CD4-positive, alpha-beta memory T cell (primary cell): ENCODE measurements at places on chromosomes 1 and 21. TPM values are rescaled to one million over a fixed set of nuclear protein-coding genes. Genes with fewer than 3 reads are reported as not detected.

GRCh38 chr1:212613440-212614335 lies 5.1 kb downstream of the ATF3 start:
- H3K36me3 ChIP-seq, result no peaks in the 10 kb centered on the region
- H3K4me1 ChIP-seq, result peaks cover 8% of the 10 kb centered on the region
- no peak for DNase-seq
- no peak overlapping the region for H3K27ac ChIP-seq
- no peaks in the 10 kb centered on the region for H3K27me3 ChIP-seq

GRCh38 chr1:180527101-180527669 lies 24.8 kb upstream of the ACBD6 start:
- H3K4me3 ChIP-seq, result no peak overlapping the region
- DNase-seq, result no peak
- no peaks in the 10 kb centered on the region for H3K4me1 ChIP-seq
- H3K36me3 ChIP-seq, result no peaks in the 10 kb centered on the region
- H3K27ac ChIP-seq, result no peak overlapping the region

DNA sequence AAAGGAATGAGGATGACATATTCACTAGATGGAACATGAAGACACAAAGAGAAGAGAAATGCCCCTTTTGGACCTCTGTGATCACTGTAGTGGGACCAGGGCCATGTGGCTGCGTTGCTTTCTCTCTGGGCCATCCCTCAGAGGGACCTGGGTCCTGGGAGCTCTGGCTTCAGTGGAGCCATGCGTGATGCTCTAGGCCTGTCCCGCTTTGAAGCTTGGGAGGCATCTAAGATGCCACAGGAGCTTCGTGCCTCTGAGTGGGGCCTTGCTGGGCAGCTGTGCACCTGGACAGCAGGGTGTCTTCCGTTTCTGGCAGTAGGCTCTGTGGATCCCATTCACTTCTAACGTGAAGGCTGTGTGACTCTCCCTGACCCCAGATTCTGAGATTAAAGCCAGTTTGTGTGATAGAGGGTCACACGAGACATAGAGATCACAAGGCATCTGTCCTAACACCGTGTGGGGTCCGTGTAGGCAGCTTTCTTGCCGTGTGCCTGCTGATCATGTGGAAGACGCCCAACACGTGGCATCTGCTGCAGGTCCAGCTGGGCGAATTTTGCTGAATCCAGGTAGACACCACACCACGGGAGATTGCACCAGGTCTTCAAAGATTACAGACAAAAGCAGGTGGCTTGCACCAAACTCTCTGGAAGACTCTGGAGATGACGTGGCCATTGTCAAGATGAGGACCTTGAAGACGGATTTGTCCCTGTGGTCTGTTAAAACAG lies 17.2 kb upstream of the PRSS38 start:
- H3K27ac ChIP-seq, result no peak overlapping the region
- no peaks in the 10 kb centered on the region for H3K36me3 ChIP-seq
- DNase-seq, result no peak
- no peaks in the 10 kb centered on the region for H3K27me3 ChIP-seq
- H3K4me1 ChIP-seq, result no peaks in the 10 kb centered on the region
- H3K4me3 ChIP-seq, result no peak overlapping the region

GRCh38 chr1:201456499-201457309 lies 12.3 kb downstream of the PHLDA3 start:
- no peaks in the 10 kb centered on the region for H3K36me3 ChIP-seq
- H3K27me3 ChIP-seq, result no peaks in the 10 kb centered on the region

- no peaks in the 10 kb centered on the region for H3K4me1 ChIP-seq
- no peaks in the 10 kb centered on the region for H3K36me3 ChIP-seq
- no peak overlapping the region for H3K27ac ChIP-seq
- no peak overlapping the region for H3K4me3 ChIP-seq
- DNase-seq, result no peak
- no peaks in the 10 kb centered on the region for H3K27me3 ChIP-seq
Observed at GRCh38 chr1:222047366-222047765, 305.5 kb upstream of the DUSP10 start.

DNA sequence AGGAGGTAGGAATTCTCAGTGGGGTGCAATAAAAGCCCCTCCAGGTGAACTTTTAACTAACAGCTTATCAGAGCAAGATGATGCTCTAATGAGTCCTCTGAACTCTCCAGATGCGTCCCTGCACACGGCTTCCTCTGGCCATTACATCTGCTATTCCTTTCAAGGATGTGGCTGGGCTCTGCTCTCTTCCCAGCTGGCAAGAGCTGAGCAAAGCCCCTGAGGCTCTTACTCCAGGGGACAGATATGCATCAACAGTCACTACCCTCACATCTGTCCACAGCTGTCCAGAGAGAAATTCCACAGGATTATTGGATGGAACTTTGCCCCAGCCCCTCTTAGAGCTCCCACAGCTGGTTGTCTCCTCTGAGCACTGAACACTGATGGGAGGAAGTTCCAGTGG lies 267.8 kb downstream of the C1orf94 start:
- no peak overlapping the region for H3K27ac ChIP-seq
- H3K4me1 ChIP-seq, result no peaks in the 10 kb centered on the region
- no peak for DNase-seq
- H3K27me3 ChIP-seq, result no peaks in the 10 kb centered on the region

- no peaks in the 10 kb centered on the region for H3K36me3 ChIP-seq
- H3K4me3 ChIP-seq, result no peak overlapping the region
- no peak overlapping the region for H3K27ac ChIP-seq
- H3K27me3 ChIP-seq, result no peaks in the 10 kb centered on the region
Observed at GRCh38 chr1:75668813-75669212, 55.7 kb upstream of the ACADM start.

- H3K27ac ChIP-seq, result no peak overlapping the region
- H3K36me3 ChIP-seq, result no peaks in the 10 kb centered on the region
- no peaks in the 10 kb centered on the region for H3K4me1 ChIP-seq
- DNase-seq, result no peak
- no peaks in the 10 kb centered on the region for H3K27me3 ChIP-seq
Observed at GRCh38 chr1:240527086-240527485, 84.9 kb downstream of the GREM2 start.

DNA sequence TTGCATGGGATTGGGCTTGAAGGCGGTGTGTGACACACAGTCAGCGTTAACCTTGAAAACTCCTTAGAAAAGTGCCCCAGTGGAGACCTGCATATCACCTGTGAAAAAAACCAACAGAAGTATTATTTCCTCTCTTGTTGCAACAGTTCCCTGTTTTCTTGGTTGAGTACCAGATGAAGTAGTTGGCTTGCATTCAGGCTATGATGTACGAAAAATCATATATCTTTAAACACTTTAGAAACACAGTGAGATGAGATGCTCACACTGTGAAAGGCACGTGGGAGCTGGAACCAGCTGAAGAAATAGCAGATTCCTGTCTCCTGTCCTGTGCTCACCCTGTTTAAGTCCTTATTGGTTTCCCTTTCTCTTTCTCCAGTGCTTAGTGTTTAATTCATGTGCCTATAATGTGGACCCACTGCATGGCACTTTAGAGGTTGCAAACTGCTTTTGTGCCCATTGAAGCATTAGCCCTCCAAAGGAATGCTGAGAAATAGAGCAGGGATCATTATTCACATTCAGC lies 2.8 kb downstream of the CAMK1G start:
- H3K36me3 ChIP-seq, result no peaks in the 10 kb centered on the region
- no peak overlapping the region for H3K27ac ChIP-seq
- no peaks in the 10 kb centered on the region for H3K27me3 ChIP-seq
- H3K4me1 ChIP-seq, result no peaks in the 10 kb centered on the region
- H3K4me3 ChIP-seq, result no peak overlapping the region
- no peak for DNase-seq

- H3K36me3 ChIP-seq, result no peaks in the 10 kb centered on the region
- H3K4me3 ChIP-seq, result no peak overlapping the region
- no peak for DNase-seq
- H3K27ac ChIP-seq, result no peak overlapping the region
Observed at GRCh38 chr1:224671076-224671475, 55.0 kb downstream of the CNIH3 start.

- DNase-seq, result no peak
- no peaks in the 10 kb centered on the region for H3K4me1 ChIP-seq
- no peaks in the 10 kb centered on the region for H3K36me3 ChIP-seq
- no peaks in the 10 kb centered on the region for H3K27me3 ChIP-seq
Observed at GRCh38 chr1:236663934-236664333, 22.4 kb upstream of the ACTN2 start.

DNA sequence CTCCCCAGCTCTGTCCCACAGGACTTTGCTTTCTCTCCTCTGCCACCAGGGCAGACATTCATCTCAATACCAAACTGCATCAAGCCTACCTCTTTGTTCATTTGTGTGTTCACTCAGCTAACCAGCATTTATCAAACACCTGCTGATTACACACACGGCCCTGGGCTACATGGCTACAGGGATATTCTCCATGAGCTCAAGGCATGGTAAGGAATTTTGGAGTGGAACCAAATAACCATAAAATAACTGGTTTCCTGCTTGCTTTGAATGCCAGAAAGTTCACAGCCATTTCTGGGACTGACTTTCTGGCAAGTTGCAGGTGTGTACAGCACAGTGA lies 54.6 kb downstream of the LDLRAD2 start:
- no peak overlapping the region for H3K27ac ChIP-seq
- no peaks in the 10 kb centered on the region for H3K36me3 ChIP-seq
- no peak overlapping the region for H3K4me3 ChIP-seq
- no peak for DNase-seq
- H3K4me1 ChIP-seq, result no peaks in the 10 kb centered on the region

- peaks cover 16% of the 10 kb centered on the region for H3K27me3 ChIP-seq
- no peak for DNase-seq
- H3K4me3 ChIP-seq, result no peak overlapping the region
Observed at GRCh38 chr1:14929547-14930246, 223.8 kb upstream of the TMEM51 start.

DNA sequence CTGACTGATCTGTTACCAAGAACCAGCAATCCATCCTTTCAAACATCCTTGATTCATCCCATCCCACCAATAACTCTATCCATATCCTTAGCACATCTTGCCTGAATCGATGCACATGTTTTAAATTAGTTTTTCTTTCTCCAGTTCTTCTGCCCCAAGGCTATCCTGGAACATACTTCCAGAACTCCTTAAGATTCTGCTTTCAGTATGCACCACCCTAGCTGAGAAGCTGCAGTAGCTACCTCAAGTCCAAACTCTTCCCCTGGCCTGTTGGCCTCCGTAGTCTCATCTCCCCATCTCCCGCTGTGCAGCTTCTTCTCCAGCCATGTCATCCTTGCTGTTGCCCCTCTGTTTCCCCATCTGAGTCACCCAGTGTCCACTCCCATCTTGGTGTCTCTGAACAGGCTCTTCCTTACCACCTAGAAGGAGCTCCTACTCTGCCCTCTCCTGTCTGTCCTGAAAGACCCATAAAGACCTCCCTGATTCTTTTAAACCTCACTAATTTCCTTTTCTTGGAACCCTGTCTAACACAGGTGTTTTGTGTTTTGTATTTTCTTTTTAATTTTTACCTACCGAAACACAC lies 108.0 kb downstream of the SGIP1 start:
- no peaks in the 10 kb centered on the region for H3K27me3 ChIP-seq
- H3K27ac ChIP-seq, result no peak overlapping the region
- no peaks in the 10 kb centered on the region for H3K4me1 ChIP-seq
- H3K4me3 ChIP-seq, result no peak overlapping the region
- no peak for DNase-seq

DNA sequence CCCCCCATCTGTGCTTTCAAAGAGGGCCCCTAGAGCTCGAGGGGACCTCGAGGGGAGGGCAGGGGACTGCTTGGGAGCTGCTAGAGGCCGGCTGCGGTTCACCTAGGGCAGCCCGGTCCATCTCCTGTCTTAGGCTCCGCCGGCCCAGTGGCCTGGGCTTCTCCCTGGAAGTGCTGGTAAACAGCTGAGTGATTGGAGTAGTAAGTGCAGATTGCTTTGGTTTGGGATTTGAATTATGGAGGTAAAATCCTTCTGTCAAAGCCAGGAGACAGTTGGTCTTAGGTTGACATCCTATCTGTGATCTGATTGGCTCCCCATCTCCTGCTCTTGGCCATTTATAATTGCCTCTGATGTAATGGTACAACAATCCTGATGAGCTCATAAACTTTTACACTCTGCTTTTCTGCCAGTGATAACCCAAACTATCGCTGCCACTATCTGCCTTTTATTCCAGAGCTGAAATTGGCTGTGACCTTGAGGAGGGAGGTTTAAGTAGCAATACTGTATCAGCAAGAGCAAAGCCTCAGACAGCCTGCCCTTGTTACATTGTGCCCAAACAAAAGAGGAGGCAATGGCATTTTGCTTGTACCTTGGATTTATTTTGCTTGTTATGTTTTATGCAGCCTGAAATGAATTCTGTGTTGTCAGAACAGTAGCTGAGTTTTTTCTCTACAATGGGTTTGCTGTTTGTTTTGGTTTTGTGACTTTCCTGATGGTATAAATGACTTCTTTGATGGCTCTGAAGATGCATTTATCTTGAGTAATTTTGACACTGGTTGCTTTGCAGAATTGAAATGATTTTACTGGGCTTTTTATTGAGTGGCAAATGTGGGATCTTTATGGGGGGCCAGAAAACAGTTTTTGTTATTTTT lies 2.4 kb downstream of the ARID1A start:
- peaks cover 4% of the 10 kb centered on the region for H3K36me3 ChIP-seq
- H3K27me3 ChIP-seq, result no peaks in the 10 kb centered on the region
- H3K27ac ChIP-seq, result peak overlapping the region; percentile 76
- peak overlapping the region; percentile 74 for H3K4me3 ChIP-seq

DNA sequence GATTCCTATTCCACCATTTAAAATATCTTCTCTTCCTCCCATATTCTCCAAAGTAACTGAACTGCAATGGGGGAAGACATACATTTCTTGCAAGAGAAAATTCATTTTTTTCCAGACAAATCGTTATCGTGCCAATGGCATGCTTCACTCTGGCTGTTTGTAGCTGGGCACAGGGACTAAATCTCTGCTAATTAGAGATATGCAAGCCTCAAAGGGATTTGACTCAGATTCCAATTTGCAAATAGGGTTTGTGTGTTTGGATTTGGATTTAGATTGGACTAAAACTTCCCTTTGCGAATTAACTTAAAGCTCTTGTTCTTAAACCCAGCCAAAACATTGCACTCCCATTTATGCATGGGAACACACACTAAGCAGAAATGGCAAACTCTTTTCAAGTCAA lies 276.2 kb upstream of the DUSP10 start:
- no peaks in the 10 kb centered on the region for H3K4me1 ChIP-seq
- no peaks in the 10 kb centered on the region for H3K27me3 ChIP-seq
- DNase-seq, result no peak
- no peak overlapping the region for H3K27ac ChIP-seq

GRCh38 chr1:212477014-212477679 lies 44.4 kb downstream of the NENF start:
- no peaks in the 10 kb centered on the region for H3K36me3 ChIP-seq
- H3K4me3 ChIP-seq, result no peak overlapping the region
- peaks cover 8% of the 10 kb centered on the region for H3K4me1 ChIP-seq

DUSP12 gene
- total RNA-seq, result 30.4 TPM

MATN1 gene
- total RNA-seq, result not detected

MYBPH gene
- not detected for total RNA-seq

GJA5 gene
- total RNA-seq, result not detected

MED8 gene
- 35.6 TPM for total RNA-seq

FBXO2 gene
- total RNA-seq, result 4.4 TPM

SH2D1B gene
- total RNA-seq, result not detected

KRTAP7-1 gene
- total RNA-seq, result not detected

NTNG1 gene
- not detected for total RNA-seq

ITLN2 gene
- not detected for total RNA-seq

PTPRC gene
- total RNA-seq, result 987 TPM

CD247 gene
- 341 TPM for total RNA-seq
